ENCODE measurements at places on chromosomes 2 and 18.
A peak's percentile ranks its signal among the peaks of the same experiment; 100 is the strongest.

GRCh38 chr2:180790891-180791290 lies 189.5 kb upstream of the UBE2E3 start:
- no peak for DNase-seq

GRCh38 chr2:16378031-16378430 lies 287.6 kb downstream of the CYRIA start:
- DNase-seq, result no peak

DNA sequence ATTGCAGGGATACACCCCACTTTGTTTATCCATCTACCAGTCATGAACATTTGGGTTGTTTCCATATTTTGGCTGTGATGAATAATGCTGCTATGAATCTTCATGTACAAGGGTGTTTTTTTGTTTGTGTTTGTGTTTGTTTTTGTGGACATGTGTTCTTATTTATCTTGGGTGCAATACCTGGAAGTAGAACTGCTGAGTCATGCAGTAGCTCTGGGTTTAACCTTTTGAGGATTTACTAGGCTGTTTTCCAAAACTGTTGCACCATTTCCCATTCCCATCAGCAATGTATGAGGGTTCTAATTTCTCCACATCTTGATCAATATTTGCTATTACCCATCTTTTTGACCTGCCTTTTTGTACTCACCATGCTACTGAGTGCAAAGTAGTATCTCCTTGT lies 140.0 kb upstream of the CYP1B1 start:
- no peak for DNase-seq

DNA sequence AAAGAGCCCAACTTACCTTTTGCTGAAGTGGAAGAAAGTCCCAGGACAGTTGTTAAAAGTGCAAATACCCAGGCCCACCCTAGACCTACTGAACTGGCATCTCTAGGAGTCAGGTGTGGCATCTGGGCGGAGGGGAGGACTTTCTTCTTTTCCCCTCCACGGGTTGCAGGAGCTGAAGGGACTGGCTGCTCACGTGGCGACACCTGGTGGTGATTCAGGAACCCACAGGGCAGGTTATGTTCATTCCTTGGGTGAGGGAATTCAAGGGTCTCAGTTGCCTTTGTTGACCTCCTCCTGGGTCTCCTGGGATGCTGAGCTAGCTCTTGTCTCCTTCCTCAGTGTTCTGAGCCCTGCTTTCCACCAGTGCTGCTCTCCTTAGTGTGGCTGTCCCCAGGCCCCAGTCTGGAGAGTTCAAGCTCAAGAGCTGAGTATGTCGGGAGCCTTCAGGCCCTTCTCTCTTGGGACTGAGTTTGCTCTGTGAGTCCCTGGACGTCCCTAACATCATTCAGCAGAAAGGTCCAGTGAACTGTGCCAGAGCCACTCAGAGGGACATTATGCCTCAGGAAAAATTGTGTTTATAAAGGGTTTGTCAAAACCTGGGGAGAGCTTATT lies 56.9 kb downstream of the DYSF start:
- peak; percentile 74 for DNase-seq

DNA sequence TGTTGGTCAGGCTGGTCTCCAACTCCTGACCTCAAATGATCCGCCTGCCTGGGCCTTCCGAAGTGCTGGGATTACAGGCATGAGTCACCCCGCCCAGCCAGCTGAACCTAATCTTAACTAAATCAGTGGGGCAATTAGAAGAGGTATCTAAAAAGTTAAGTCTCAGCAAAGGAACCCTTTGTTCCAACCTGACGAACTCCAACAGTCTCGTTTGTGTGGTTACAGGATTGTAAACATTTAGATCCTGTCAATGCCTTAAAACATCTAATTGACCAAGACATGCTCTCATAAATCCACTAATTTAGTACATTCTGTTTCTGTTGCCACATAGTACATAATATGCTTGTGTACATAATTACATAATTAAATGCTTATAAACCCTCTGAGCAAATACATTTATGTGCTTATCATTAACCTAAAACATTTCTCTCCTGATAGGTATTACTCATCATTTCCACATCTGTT lies 31.1 kb upstream of the STK39 start:
- DNase-seq, result peak; percentile 64

GRCh38 chr2:21003572-21004180 lies 40.2 kb downstream of the APOB start:
- DNase-seq, result no peak

DNA sequence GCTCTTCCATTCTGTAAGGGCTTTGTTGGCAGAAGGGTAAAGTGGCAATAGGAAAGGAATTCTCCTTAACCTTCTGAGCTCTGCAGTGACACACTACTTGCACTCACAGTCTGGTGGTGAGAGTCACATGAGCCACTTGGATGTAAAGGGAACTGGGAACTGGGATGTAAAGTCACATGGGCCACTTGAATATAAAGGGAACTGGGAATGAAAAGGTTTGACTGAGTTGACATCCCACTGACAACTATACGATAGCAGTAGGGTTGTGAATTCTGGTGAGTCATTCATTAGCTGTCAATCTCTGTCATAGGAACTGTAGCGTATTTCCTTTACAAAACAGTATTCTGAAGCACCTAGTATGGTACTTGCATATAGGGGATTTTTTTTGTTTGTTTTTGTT lies 5.5 kb downstream of the RPE start:
- no peak for DNase-seq

GRCh38 chr2:173214213-173214612 lies 138.6 kb downstream of the MAP3K20 start:
- DNase-seq, result no peak

DNA sequence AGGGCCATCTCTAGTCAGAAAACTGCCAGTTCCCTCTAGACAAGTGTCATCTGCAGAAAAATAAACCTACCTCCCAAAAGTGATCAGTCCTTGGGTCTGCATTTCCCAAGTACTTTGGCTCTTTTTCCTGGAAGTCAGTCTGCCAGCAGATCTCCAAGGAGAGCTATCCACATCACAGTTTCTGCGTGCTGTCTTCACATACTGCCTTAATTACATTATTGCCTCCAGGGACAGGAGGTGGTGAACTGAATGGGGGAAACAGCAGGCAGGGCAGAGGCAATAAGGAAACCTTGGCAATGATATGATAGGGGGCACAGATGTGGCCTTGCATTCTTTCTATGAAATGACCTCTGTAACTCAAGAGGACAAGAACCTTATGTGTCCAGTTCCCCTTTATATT lies 105.9 kb upstream of the SIX2 start:
- no peak for DNase-seq

- DNase-seq, result no peak
Observed at GRCh38 chr2:162092008-162092390, 18.0 kb upstream of the DPP4 start.

All from ELR (cell line).